Activated CD4-positive, alpha-beta T cell treated with anti-CD3 and anti-CD28 coated beads, Interleukin-2, Interleukin-4, amounts not matched to agents 100 ng/mL and 50 ng/mL, durations not matched to agents 16 hours and 8 hours (primary cell): ENCODE measurements at places on chromosomes 1 and 21.

- DNase-seq: no peak
Measured at GRCh38 chr1:229195246-229195645, 75.7 kb upstream of the RAB4A start.

DNA sequence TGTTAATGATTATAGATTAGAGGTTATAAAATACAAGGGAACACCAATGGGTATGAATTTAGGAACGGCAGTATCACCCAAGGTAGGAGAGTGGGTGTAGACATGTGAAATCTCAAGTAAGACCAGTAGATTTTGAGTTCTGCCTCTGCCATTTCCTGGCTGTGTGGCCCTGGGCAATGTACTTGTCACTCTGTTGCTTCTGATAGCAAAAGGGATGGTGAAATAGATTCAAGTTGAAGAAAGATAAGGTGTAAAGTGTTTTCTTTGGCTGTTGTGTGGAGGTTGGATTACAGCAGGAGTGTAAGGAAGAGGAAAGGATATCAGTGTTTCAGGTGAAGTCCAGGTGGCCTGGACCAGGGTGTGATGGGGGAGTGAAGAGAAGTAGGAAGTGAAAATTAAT is 64.3 kb downstream of the ADSS2 start:
- DNase-seq: no peak

GRCh38 chr1:166145499-166145898 is 21.3 kb downstream of the FAM78B start:
- DNase-seq: no peak

DNA sequence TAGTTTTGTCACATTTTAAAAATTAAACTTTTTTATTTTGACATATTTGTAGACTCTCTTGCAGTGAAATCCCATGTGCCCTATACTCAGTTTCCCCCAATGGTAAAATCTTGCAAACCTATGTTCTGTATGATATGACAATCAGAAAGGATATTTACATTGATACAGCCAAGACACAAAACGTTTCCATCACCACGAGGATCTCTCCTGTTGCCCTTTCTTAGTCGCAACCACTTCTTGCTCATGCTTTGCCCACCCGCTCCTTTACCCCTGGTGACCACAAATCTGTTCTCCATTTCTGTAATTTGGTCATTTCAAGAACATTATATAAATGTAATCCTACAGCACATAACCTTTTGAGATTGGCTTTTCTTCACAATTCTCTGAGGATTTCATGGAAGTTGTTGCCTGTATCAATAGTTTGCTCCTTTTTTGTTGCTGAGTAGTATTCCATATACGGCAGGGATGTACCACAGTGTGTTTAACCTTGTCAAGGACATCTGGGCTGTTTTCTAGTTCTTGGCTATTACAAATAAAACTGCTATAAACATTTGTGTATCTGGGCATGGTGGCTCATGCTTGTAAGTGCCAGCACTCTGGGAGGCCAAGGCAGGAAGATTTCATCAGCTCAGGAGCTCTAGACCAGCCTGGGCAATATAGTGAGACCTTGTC is 14.0 kb upstream of the BATF3 start:
- no peak for DNase-seq

DNA sequence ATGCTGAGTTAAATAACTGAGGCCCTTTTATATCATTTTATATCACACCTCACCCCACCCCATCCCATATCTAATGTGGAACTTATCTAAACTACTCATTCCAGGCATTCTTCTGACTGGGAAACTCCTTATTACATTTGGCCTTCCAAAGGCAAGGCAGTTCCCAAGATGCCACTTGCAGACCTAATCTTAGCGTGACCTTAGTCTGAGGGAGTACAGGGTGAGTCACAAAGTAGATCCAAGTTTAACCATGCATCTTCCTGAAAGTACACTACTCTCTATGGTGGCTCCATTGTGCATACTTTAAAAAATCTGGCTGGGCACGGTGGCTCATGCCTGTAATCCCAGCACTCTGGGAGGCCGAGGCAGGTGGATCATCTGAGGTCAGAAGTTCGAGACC is 353.6 kb upstream of the C1orf87 start:
- no peak for DNase-seq
